ENCODE measurements at places on chromosomes 6 and 20.

DNA sequence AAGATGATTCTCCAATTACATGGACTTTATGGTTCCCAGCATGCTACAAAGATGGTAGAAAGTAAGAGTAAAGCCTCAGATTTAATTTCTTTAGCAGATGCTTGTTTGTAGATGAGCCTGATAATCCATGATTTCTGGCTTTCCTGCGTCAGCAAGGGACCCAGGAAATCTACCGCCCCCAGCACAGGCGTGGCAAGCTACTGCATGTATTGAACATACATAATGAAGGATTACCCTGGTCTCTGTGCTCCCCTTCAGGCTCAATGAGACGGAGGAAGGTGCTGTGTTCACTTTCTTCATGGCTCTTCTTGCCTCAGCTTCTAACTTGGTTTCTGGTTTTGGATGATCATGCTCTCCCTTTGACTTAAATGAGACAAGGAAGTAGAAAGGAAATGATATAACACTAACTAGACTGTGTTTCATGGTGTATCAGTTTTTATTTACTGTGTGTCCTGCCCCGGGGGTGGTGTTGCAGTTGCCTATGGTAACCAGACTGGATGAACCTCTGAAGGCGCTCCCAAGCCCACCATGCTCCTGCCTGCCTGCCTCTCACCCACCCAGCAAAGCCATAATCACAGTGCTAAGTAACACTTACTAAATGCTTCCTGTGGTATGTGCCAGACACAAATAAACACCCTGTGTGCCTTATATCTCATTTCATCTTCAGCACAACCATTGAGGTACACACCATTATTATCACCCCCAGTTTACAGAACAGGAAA is 17.9 kb downstream of the GCM1 start:
- DNase-seq = no peak

DNA sequence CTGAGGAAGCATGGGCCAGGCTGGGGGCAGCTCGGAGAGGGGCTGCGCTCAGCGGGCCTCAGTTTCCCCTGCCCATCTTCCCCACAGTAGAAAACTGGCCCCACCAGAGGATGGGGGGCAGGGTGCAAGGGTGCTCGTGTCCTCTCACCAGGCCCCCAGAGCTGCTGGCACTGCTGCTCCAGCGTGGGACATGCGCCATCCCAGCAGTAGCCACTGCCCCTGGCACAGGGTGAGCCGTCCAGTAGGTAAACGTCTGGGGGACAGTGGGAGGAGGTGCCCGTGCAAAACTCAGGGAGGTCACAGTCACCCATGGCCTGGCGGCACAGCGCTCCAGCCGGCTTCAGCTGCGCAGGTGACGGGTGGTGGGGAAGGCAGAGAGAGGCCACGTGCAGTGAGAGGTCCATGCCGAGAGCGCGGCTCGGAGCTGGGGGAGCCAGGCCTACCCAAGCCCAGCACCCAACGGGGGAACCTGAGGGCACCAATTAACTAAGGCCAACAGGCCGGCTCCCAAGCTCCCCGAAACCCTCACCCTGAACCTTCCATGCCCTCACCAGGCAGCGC is 8.9 kb upstream of the GFRA4 start:
- no peak for DNase-seq

GRCh38 chr20:32526541-32526940 is 58.6 kb downstream of the NOL4L start:
- no peak for DNase-seq

DNA sequence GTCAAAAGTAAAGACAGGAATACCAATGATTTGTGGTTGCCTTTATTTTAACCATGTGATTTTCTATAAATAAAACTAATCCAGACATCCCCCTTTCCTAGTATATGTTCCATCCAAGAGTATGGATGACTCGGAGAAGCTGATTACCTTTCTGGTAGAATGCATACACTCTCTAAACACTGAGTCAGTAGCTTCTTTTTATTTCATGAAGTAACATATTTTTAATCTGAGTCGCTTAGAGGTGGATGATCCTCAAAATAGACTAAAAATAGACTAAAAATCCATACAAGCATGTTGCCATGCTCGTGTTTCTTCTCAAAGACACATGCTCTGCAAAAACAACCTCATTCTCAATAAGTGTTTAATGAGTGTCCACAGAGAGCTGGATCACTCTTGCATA is 263.7 kb downstream of the COL12A1 start:
- DNase-seq = no peak

GRCh38 chr6:41100871-41101287 is 28.1 kb downstream of the NFYA start:
- no peak for DNase-seq

All from stimulated activated CD8-positive, alpha-beta memory T cell treated with anti-CD3 and anti-CD28 coated beads, Interleukin-4, amount 100 ng/mL, for 24 hours (primary cell).